Fibroblast of pulmonary artery (primary cell): ENCODE measurements at places on chromosomes 16 and 17.
A peak's percentile ranks its signal among the peaks of the same experiment; 100 is the strongest.

DNA sequence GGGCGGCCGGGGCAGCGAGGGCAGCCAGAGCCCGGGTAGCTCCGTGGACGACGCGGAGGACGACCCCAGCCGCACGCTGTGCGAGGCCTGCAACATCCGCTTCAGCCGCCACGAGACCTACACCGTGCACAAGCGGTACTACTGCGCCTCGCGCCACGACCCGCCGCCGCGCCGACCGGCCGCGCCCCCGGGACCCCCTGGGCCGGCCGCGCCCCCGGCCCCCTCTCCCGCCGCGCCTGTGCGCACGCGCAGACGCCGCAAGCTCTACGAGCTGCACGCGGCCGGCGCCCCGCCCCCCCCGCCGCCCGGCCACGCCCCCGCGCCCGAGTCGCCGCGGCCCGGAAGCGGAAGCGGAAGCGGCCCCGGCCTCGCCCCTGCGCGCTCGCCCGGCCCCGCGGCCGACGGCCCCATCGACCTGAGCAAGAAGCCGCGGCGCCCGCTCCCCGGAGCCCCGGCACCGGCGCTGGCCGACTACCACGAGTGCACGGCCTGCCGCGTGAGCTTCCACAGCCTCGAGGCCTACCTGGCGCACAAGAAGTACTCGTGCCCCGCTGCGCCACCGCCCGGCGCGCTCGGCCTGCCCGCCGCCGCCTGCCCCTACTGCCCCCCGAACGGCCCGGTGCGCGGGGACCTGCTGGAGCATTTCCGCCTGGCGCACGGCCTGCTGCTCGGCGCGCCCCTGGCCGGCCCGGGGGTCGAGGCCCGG lies 36.1 kb upstream of the ZC3H18 start:
- DNase-seq: peak; percentile 58

DNA sequence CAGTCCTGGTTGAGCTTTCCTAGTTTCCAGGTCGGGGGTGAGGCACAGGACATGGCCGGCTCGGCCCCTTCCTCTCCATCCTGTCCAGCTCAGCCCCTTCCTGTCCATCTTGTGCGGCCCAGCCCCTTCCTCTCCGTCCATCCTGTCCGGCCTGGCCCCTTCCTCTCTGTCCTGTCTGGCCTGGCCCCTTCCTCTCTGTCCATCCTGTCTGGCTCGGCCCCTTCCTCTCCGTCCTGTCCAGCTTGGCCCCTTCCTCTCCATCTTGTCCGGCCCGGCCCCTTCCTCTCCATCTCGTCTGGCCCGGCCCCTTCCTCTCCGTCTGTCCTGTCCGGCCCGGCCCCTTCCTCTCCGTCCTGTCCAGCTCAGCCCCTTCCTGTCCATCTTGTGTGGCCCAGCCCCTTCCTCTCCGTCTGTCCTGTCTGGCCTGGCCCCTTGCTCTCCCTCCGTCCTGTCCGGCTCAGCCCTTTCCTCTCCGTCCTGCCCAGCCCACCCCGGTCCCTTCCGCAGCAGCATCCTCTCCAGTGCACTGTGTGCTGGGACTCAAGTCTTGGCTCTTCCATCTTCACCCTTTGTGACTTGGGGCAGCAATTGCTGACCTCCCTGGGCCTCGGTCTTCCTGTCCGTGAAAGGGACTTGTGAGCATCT lies 5.5 kb upstream of the ZNF750 start:
- DNase-seq: no peak

- no peak for DNase-seq
These were observed 28.3 kb upstream of the ZNF469 start for GRCh38 chr16:88354229-88355092.

DNA sequence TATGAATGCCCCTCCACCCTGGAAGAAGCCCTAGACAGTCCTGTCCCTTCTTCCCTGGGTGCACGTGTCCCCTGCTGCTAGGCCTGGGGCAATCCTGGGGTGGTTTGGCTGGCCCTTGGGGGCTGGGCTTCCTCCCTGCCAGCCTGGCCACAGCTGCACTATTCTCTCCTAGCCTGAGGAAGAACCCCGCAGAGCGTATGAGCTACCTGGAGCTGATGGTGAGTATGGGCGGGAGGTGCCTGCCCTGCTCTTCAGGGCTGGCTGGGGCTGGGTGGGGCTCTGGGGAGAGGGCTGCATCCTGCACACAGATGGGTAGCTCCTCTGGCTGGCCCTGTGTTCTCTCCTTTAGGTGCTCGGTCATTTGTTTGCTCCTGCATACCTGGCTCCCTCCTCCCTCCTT lies 28.8 kb downstream of the MAP2K3 start:
- no peak for DNase-seq

GRCh38 chr17:50145532-50146229 lies 4.8 kb downstream of the PPP1R9B start:
- no peak for DNase-seq

DNA sequence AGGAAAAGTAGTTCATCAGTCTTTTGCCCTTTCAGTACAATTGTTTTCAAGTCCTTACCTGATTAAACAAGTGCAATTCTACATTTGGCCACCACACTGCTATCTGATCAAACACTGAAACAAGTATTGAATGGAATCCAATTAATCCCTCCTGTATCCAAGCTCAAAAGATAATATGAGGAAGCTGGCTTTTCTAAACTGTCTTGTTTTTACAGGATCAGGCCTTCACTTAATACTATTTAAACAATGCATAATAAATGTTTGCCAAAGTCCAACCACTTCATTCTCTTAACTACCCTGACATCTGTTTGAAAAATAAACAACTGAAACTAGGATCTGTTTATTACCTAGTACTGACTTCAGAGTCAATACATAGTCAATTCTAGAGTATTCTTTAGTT lies 131.6 kb downstream of the MRTFB start:
- peak; percentile 22 for DNase-seq

DNA sequence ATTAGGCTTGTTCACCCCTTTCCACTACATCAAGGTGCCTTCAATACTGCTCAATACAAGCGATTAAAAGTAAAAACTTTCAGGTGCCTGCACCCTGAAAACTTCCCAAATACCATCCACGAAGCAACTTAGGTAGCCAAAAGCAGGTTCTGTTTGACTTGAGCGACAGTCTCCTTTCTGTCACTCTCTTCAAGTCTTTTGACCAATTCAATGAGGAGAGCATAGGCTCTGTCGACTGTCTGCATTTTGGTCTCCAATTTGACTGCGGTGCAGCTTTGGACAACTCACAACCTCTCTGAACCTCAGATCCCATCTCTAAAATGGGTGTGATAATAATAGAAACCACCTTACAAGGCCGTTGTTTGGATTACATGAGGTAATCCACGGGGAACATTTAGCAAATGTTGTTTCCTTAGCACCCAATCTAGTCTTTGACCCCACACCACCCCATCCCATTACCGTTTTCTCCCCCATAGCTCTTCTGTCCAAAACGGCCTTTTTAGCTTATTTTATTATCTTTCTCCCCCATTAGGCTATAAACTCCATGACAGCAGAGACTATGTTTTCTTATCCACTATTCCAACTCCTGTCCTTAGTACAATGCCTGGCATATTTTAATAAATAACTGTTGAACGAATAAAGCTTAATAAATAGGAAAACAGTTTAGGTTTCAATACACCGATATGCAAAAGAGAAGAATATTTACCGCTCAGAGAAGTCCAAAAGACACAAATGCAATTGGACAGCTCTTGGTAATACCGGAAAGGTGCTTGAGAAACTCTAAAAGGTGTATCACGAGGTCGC lies 999 bp downstream of the MARF1 start:
- no peak for DNase-seq

GRCh38 chr16:72094266-72094610 lies 591 bp downstream of the DHX38 start:
- DNase-seq: no peak

DNA sequence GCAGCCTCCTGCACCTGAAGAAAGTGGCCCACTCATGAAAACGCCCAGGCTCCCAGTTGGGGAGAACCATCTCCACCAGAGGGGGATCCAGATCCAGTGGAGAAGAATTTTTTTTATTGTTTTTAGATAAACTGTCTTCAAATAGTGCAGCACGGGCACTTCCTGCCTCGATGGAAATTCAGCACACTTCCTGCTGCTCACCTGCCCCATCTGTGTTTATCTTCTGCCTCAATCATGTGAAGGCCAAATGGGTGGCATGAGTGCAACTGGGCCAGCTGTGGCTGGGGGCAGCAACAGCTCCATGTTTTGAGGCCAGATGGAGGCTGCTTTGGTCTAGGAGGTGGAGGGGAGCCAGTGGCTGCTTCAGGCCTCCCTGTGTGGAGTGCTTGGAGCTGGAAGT lies 75.9 kb upstream of the WSB1 start:
- no peak for DNase-seq

GRCh38 chr16:50902457-50902856 lies 160.6 kb downstream of the CYLD start:
- no peak for DNase-seq

DNA sequence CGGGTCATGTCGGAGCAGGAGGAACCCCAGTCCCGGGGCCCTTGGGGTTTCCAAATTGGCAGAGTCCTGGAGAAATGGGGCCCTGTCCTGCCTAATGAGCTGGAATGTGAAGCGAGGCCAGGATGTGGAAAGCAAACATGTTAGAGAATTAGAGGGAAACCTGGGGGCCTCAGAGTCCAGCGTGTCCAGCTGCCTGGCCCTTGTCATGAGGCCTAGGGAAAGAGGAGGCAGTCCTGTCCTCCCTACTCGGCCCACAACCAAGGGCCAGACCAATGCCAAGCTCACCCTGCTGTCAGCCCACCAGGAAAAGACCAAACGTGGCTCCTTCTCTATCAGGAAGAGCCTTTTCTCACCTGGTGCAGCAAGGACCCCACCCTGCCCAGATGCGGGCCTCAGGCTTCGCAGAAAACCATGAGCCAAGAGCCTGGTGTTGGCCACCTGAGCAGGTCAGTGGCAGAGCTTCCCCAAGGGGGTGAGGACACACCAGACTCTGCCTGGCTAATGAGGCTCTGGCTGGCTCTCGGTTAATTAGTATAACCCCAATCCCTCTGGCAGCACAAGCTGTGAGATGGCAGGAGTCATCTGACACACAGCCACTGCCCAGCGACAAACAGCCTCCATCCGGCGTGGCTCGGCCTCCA lies 10.1 kb downstream of the TEKT5 start:
- no peak for DNase-seq

DNA sequence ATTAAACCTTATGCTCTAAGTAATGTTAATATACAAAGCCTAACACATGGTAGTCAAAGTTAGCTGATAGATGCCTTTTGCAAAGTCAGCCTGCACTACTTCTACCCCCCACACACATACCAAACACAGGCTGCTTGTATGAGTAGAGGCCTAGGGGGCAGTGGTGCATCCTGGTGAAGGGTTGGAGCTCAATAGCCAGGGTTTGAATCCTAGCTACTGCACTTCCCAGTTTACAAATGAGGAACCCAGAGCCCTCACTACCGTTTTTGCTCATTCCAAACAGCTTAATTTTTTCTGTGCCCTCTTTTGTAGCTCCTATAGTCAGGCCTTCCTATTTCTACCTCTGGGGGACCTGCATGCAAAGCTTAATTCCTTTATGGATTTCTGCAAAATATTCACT lies 18.9 kb upstream of the HYDIN start:
- no peak for DNase-seq

- no peak for DNase-seq
These were observed 23.3 kb upstream of the NGFR start for GRCh38 chr17:49471769-49472168.

DNA sequence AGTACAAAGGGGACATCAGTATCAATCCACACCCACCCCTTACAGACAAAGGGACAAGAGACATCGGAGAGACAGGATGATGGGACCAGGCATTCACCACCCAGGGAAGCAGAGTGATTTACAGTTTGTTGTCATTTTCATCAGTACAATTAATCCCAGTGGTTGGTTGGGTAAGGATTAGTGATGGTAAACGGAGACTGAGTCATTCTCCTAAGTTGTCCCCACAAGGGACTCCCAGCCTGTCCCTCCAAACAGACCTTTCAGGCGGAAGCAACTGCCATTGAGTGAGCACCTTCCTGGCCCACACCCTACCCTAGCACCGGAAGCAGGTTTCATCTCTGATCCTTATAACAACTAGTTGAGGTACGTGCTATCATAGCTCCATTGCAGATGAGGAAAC lies 11.2 kb downstream of the PPL start:
- DNase-seq: no peak

DNA sequence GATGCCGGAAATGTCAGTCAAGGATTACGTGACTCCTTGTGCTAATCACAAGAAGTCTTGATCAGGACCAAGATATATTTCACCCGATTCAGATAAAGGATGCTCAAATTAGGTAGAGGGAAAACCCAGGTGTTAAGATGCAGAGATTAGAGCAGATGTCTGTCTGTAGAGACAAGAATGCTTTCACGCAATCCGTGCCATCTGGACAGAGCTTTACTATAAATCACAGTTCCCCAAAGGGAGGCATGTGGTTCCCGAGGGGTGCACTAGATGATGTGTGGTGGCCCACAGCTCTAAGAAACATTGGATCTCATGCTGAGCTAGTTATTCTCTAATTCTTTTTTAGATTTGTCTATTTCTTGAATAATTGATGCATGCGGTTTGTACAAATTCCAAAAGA lies 9.8 kb upstream of the MAP3K14 start:
- no peak for DNase-seq

- DNase-seq: no peak
These were observed 21.7 kb downstream of the CARHSP1 start for GRCh38 chr16:8847145-8847544.

DNA sequence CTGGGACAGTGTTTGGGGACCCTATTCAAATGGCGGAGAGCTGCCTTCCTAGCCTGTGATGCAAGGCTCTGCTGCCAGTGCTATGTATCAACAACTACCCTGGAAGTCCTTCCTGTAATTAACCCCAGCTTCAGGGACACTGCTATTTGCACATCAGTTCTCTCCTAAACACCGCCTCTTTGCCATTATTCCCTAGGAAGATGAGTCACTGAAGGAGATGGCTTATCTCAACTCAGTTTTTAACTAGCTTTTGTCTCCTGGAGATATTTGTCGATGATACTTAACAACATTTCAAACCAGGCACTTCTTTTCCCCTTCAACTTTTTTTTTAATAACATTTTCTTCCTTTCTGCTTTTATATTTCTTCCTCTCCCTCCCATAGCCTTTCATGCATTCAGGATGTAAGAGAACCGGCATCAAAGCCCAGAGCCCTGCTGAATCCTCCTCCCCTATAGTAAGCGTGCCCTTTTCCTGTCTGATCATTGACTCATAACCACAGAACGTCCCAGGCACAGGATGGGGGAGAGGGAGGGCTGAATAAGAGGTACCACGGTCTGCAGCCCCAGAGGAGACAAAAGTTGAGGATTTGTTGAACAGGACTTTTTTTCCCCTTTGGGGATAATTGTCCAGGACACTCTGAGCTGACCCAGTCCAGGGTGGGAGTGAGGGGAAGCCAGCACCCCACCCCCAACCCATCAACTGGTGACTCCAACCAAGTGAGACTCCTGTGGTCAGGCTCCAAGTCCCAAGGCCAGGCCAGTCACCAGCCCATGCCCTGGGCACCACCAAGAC lies 387.8 kb upstream of the SALL1 start:
- DNase-seq: peak; percentile 85

GRCh38 chr17:2416010-2416734 lies 15.3 kb upstream of the MNT start:
- peak; percentile 92 for DNase-seq

GRCh38 chr16:12395268-12395667 lies 408.4 kb downstream of the CPPED1 start:
- no peak for DNase-seq

GRCh38 chr16:17561056-17561455 lies 90.3 kb upstream of the XYLT1 start:
- DNase-seq: no peak

GRCh38 chr17:78925234-78925633 lies at the start of gene TIMP2:
Gene TIMP2, minus strand, starts transcription at chr17:78925387. Its CDS starts 299 bp downstream, at chr17:78925088.
- DNase-seq: peak; percentile 89

- no peak for DNase-seq
These were observed 39.4 kb upstream of the MTSS2 start for GRCh38 chr16:70725024-70725911.
